T-helper 1 cell (primary cell): ENCODE measurements at places on chromosomes 11 and 22.
A peak's percentile ranks its signal among the peaks of the same experiment; 100 is the strongest.

- no peak for DNase-seq
Observed at GRCh38 chr22:17872471-17872870, 98.2 kb upstream of the BID start.

GRCh38 chr22:39732625-39733024 lies 160.9 kb downstream of the ENTHD1 start:
- no peak for DNase-seq

DNA sequence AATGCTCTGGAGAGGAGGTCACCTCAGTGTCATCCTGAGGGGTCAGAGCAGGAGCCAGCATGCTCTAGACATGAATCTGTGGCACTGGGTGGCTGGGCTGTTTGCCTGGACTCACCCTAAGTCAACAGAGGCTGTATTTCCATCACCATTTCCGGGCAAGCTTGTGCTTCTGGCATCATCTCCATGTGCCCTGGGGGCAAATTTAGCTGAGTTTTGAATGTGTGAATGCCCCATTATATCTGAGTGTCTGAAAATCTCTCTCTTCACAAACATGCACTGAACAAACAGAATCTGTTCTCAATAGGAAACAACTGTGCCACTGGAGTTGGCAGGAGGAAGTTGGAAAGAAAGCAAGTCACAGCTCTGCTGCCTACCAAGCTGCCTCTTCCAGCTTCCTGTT lies 356.2 kb downstream of the GRM5 start:
- no peak for DNase-seq

DNA sequence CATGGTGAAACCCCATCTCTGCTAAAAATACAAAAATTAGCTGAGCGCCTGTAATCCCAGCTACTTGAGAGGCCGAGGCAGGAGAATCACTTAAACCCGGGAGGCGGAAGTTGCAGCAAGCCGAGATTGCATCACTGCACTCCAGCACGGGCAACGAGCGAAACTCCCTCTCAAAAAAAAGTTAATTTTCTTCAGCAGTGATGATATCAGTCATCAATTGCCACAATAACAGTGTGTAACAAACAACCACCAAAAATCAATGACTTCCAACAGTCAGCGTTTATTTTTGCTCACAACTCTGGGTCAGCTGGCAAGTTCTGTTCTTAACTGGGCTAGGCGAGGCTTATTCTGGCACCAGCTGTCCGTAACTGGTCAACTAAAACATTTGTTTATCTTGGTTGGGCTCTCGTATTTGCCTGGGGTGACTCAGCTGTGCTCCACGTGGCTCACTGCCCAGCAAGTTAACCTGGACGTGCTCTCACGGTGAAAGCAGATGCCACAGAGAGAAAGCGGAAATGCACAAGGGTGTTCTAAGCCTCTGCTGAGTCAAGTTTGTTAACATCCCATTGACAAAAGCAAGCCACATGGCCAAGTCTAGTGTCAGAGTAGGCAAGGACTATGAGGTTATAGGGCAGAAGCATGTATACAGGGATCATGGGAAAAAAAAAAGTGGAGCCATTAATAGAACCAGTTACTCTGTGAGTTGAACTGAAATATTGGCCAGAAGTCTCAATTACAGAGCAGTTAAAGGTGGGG lies 52.1 kb downstream of the LHFPL7 start:
- DNase-seq, result no peak

DNA sequence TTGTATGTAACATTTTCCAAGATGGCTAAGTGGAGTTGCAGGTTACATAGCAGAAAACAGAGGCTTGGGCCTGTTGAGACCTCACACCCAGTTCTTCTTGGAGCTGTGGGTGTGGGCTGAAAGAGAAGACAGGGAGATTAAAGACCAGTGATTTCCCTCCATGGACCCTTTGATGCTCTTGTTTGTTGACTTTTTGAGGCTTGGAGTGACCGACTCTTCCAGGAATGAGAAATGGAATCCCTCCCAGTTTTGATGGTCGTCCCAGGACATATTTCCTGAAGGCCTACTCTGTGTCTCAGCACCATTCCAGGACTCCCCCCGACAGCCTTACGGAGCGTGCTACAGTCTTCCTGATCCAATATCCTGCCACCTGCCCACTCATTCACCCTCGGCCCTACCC lies 96.9 kb downstream of the PTPRJ start:
- no peak for DNase-seq

DNA sequence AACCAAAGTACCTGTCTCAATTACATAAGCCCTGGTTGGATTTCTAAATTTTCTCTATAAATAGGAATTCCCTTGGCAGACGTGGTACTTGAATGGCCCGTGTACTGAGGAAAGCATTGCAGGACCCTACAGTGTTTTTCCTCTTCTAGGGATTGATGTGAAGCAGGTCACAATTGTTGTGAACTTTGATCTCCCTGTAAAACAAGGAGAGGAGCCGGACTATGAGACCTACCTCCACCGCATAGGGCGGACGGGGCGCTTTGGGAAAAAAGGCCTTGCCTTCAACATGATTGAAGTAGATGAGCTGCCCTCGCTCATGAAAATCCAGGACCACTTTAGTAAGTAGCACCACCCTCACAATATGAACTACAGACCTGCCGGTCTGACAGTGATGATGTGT lies 16.7 kb downstream of the DDX25 start:
- DNase-seq, result no peak

GRCh38 chr22:37894939-37895670 lies 11.0 kb upstream of the MICALL1 start:
- no peak for DNase-seq

DNA sequence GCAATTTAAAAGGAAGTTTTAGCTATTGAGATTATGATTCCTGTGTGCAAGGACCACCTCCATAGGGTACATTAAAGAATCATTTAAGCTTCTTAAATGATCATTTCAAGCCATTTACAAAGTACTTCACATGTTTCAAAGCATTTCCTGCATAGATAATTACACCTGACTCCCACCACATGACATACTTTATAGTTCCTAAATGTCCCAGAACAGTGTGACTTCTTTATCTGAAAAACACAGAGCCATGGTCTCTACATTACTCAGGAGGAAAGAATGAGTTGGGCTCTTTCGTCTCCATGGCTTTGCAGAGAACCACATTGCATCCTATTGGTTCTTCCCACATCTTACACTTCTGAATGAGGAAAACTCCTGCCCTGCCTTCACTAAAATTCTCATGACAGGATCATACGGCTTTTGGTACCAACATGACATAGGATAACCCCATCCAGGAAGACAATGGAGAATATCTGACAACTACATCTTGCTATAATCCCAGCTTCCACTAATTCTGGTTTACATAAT lies 88.6 kb downstream of the ETS1 start:
- DNase-seq, result no peak

GRCh38 chr22:45496451-45496941 lies 6.2 kb upstream of the FBLN1 start:
- DNase-seq, result no peak

DNA sequence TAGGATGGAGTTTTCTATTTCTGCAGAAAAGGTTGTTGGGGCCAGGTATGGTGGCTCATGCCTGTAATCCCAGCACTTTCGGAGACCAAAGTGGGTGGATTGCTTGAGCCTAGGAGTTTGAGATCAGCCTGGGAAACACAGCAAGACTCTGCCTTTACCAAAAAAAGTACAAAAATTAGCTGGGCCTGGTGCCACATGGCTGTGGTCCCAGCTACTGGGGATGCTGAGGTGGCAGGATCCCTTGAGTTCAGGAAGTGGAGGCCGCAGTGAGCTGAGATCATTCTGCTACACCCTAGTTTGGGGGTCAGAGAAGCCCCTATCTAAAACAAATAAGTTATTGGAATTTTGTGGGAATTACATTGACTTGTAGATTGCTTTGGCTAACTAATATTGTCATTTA lies 71.7 kb downstream of the FDX1 start:
- no peak for DNase-seq

- no peak for DNase-seq
Observed at GRCh38 chr11:126115816-126116331, 53.2 kb upstream of the CDON start.

- no peak for DNase-seq
Observed at GRCh38 chr11:61281581-61282250, 13.4 kb downstream of the VWCE start.

DNA sequence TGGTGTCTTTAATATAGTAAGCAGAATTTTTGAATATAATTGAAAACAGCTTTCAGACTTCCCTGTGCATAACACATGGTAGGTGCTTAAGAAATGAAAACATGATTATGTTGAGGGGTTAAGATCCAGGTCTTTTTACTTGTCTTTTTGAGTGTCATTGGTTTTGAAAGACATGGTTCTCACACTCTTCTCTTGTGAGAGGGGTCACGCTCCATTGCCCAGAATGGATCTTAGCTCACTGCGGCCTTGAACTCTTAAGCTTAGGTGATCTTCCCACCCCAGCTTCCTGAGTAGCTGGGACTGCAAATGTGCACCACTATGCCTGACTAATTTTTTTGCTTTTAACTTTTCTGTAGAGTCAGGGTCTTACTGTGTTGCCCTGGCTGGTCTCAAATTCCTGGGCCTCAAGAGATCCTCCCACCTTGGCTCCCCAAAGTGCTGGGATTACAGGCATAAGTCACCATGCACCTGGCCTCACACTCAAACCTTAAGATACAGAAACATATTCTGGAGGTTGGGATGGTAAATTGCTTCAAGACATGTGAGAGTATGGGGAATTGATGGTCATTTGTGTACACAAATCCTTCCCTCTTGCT lies 1.4 kb downstream of the SPCS2 start:
- DNase-seq, result no peak

GRCh38 chr11:117900121-117900648 lies 23.7 kb upstream of the FXYD6 start:
- DNase-seq, result no peak

- DNase-seq, result peak; percentile 25
Observed at GRCh38 chr11:110434952-110435779, 5.4 kb downstream of the FDX1 start.

GRCh38 chr11:121063728-121064127 lies 37.3 kb upstream of the TECTA start:
- DNase-seq, result no peak

DNA sequence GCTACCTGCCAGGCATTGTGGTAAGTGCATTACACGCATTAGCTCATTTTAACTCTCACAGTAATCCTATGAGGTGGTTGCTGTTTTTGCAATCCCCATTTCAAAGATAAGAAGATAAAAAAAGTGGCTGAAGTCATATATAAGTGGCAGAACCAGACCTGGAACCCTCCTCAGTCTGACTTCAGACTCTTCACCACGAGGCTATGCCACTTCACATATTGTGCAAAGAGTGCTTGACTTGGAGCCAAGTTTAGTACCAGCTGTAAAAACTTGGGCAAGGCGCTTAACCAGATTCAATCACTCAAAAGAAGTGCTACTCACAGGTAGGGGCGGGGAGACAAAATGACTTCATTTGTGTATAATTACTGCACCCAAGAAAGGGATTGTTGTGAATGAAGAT lies 15.3 kb downstream of the BPIFC start:
- DNase-seq, result no peak

- peak; percentile 81 for DNase-seq
Observed at GRCh38 chr11:65572356-65573051, at the start of gene FAM89B. FAM89B (plus strand) TSS chr11:65572538; CDS start chr11:65572670, 132 bp downstream.

- peak; percentile 5 for DNase-seq
Observed at GRCh38 chr22:49965091-49966040, 4.8 kb downstream of the PIM3 start.

GRCh38 chr22:47046411-47047065 lies 284.1 kb downstream of the TBC1D22A start:
- no peak for DNase-seq

GRCh38 chr11:10930972-10931760 lies 73.3 kb upstream of the ZBED5 start:
- peak; percentile 39 for DNase-seq

DNA sequence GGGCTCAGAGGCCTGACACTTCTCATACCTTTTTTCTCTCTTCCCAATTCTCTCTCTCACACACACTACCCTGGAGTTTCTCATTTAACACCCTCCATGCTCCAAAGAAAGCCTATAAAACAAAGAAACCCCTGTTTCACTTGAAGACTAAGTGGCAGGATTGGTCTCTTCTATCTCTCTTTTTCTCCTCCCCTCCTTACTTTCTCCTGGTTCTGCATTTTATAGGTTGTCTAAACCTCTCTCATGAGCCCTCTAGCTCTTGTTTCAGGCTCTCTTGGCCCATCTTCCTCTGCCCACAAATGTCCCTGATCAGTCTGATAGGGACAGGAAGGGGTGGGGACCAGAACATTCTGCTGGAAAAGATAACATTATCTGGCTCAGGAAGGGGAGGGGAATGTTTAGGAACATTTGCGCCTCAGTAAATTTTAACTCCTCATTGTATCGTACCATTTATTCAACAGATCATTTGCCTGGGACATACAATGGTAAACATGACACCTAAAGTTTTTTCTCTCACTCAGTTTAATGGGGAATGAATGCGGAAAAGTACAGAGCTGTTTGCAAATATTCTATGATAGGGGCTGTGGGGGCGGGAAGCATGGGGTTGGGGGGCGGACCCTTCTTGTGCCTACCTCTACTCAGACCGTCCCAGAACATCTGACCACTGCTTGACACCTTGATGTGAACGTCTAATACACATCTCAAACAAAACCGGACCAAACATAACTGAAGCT lies 10.8 kb downstream of the CRYBA4 start:
- no peak for DNase-seq

- DNase-seq, result no peak
Observed at GRCh38 chr11:64410404-64410734, 51.4 kb downstream of the RPS6KA4 start.

GRCh38 chr11:2211113-2211971 lies 39.7 kb upstream of the TH start:
- no peak for DNase-seq

DNA sequence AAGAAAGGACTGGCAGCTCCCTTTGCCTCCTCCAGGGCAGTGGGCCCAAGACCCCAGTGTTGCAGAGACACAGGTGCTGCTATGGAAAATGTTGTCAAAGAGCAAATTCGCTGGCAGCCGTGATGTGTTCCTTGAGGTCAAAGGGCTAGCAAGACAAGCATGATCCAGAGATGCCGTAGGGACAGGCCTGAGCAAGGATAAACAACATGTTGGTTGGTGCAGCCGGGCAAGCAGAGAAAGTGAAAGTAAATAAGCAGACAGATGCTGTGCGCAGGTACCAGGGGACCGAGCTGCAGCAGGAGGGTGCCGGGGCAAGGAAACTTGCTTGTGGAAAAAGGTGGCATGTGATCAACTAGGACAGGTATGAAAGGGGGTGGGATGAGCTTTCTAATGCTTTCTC lies 125.5 kb upstream of the NECTIN1 start:
- DNase-seq, result no peak

- no peak for DNase-seq
Observed at GRCh38 chr11:12175694-12176241, 65.4 kb downstream of the MICAL2 start.

- no peak for DNase-seq
Observed at GRCh38 chr11:12223771-12224536, 113.6 kb downstream of the MICAL2 start.
